Stimulated activated CD4-positive, alpha-beta T cell treated with anti-CD3 and anti-CD28 coated beads, Interleukin-15, amount 100 ng/mL, for 1 hour (primary cell): ENCODE measurements at places on chromosomes 12 and 14.

GRCh38 chr12:14938301-14938700 is at the start of gene ERP27:
ERP27 (minus strand) TSS chr12:14938537; CDS start chr12:14938508, 29 bp downstream.
- DNase-seq = no peak

GRCh38 chr12:132593521-132593920 is 16.9 kb downstream of the LRCOL1 start:
- no peak for DNase-seq

DNA sequence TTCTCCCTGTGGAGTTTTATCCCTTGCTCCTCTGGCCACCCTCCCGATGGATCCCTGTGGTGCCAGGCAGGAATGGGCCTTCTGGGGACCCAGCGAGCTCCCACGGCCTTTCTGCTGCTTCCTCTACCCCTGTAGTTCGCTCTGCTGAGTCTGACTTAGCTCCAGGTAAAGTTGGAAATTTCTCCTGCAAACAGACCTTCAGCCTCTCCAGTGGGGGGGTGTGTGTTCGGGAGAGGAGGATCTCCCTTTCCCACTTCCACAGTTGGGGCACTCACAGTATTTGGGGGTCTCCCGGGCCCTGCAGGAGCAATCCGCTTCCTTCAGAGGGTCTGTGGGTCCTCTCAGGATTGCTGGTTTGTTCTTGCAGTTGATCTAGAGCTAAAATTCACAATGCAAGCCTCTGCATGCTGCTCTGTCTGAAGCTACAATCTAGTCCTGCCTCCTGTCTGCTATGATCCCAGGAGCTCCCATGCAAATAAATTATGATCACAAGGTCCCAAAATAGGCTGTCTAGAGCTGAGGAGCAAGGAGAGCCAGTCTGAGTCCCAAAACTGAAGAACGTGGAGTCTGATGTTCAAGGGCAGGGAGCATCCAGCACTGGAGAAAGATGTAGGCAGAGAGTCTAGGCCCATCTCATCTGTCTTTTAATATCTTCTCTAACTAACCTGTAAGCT is 18.3 kb downstream of the MTRFR start:
- no peak for DNase-seq

DNA sequence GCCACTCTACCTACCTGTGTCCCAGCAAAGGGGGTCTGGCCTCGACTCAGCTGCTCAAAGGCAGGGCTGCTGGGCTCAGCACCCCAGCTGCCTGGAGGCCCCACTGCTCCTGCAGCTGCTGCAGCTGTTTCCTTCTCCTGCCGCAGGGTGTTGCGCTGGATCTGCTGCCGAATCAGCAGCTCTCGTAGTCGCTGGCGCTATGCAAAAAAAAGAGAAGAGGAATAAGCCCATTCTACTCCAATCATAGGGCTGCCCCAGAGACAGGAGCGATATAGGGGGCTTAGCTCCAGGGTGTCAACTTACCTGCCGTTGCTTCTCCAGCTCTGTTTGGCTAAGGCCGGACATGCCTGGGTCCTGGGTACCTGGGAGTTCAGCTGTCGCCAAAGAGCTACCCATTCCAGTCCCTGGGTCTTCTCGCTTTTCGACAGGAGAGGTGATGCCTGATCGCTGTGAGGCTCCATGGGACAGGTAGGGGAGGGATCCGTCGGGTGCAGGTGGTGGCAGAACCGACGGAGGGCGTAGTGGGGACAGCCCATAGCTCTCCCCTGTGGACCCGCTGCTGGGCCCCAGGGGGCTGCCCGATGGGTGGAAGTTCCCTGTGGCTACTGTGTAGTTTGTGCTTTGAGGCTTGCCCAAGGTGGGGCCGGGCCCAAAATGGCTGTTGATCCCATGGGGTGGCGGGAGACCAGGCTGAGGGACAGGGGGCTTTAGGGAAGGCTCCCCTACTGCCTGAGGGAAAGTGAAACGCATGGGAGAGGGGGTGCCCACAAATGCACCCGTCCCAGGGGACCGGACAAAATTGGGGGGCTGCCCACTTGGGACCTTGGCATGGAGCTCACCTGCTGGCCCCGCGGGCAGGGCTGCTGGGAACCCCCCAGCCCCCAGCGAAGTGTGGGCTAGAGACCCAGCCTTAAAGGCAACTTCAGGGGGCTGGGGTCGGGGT is 20.9 kb downstream of the KMT2D start:
- DNase-seq = no peak

DNA sequence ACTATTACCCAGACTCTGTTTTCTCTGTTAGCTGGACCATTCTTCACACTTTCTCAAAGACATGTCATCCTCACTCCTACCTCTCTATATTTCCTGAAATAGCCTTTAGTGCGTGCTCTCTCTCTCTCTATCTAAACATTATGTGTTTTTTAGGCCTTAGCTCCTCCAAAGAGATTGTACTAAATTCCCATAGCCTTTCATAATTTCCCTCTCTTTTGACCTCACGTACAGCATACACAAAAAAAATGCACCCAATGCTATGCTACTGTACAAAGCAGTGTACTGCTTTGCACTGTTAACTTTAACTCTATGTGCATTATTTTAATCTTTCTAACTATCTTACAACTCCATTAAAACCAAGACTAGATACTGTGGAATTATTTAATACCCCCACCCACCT is 288.4 kb downstream of the DAD1 start:
- DNase-seq = no peak

DNA sequence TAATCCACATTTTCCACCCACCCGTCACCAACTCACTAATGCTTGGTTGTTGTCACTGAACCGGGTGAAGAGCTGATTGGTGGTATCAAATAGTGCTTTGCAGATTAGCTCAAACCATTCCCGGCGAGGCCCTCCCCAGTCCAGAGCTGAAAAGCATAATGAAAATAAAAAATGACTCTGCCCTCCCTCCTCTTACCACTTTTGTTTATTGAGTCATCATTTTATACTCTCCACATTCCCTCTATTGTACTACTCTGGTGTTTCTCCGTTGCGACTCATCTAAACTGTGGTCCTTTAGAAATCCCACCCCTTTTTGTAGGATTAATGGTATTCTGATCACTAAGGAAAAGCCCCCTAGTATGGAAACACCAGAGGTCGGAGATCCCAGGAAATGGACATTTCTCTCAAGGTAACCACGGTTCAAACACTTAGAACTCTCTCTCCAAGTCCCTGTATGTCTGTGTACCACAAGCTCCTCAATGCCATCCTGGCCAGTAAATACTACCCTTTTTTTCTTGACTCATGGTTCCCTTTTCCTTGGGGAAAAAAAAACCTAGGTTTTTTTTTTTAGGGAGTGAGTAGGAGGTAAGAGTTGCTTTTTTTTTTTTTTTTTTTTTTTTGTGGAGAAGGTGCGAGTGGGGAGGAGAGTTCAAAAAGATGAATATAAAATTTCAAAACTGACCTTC is 42.0 kb downstream of the AREL1 start:
- no peak for DNase-seq

- DNase-seq = no peak
These were observed 164.1 kb upstream of the NTF3 start for GRCh38 chr12:5267603-5268423.

GRCh38 chr12:115541891-115542421 is 735.5 kb downstream of the MED13L start:
- no peak for DNase-seq

DNA sequence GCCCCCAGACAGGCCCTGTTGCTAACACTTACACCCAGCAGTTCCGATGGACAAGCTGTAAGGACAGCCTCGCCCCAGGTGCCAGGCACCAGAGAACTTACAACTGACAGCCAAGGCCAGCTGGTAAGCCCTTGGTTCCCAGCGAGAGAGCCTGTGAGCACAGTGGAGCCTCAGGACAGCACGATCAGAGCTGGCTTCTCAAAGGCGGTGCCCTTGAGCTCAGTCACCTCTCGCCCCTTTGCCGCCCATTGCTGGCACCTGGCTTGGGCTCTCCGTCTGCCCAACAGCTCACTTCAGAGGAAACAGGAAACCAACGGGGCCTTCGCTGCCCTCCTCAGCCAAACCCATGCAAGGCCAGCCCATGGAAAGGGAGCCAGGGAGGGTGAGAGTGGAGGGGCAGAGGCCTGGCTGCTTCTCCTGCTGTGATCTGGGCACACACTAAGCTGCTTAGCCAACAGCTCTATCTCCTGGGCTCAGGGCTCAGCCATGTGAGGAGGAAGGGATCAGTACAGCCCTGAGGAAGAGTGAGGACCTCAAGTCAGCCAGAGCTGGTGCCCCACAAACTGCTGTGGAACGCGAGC is 98.5 kb downstream of the SINHCAF start:
- DNase-seq = no peak

GRCh38 chr12:89936631-89937030 is 228.0 kb upstream of the ATP2B1 start:
- no peak for DNase-seq

- no peak for DNase-seq
These were observed 13.8 kb downstream of the PRICKLE1 start for GRCh38 chr12:42575717-42576116.

- DNase-seq = no peak
These were observed 29.1 kb downstream of the CCDC88C start for GRCh38 chr14:91388551-91388975.

DNA sequence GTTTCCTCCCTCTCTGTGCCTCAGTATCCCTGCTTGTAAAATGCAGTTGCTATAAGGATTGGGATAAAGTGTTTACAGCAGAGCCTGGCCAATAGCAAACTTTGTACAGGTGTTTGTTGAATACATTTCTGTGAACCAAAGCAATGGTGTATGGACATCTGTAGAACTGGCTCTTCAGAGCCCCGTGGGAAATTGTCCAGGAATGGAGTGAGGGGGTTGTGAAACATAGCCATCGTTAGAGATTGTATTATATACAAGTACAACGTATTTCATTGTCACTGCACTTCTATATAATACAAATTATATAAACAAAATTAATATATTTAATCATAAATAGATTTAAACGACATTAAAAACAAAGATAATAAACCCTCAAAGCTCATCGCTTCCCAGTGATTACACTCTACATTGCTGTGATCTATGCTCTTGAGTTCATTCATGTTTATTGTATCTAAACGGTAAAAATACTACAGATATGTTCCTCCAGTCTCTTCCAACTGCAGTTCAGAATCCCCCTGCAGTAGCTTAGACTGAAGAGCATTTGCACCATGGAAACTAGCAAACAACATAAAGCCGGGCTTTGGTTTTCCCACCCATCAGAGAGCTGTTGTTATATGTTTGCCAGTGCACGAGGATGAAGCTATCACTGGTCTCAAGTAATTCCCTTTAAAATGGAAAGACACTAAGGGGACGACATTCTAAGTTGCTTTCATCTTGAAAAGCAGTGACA is 216.7 kb downstream of the TMEM132C start:
- no peak for DNase-seq

DNA sequence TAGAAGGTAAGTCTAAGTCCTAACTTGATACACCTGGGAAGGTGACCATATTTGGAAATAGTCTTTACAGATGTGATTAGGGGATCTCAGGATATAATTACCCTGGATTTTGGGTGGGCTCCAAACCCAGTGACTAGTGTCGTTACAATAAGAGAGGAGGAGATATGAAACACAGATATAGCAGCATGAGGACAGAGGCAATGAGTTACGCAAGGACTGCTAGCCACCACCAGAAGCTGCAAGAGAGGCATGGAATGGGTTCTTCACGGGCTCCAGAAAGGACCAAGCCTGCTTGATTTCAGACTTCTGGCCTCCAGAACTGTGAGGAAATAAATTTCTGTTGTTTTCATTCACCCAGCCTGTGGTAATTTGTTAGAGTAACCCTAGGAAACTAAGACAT is 28.6 kb downstream of the FGFR1OP2 start:
- no peak for DNase-seq

GRCh38 chr12:95774311-95775045 is 16.1 kb downstream of the NTN4 start:
- no peak for DNase-seq

DNA sequence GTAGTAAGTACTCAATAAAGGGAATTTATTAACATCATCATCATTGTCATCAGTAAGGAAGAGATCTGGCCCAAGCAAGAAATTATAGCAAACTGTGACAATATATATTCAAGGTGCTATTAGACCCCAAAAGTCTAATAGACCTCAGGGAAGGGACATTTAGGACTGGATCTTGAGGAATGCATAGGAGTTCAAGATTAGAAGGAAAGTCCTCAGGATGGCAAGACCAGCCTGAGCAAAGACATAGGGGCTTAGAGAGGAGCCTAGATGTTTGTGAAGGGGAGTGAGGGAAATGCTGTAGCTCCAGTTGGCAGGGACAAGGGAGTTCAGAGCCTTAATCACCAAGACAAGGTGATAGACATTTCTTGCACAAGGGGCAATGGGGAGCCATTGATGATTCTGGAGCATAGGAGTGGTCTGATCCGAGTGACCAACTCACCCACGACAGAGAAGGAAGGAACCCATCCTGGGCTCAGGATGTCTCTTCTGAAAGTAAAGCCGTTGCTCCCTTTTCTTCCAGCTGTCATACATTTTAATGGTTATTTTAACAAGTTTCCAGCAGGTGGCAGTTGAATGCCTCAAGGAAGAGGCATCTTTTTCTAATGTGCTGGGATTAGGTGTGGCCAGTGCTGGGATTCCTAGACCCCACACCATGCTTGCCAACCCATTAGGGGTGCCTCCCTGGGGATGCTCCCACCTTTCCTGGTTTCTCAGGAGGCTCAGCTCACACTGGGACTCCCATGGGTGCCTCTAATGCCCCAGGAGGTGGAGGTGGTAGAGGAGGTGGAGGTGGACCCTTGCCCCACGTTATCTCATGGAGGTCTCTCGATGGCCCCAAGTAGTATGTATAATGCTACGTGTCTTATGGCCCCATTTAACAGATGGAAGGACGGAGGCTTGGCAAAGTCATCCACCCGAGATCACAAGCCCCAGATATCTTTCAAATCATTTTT is 37.8 kb downstream of the PHETA1 start:
- DNase-seq = no peak

DNA sequence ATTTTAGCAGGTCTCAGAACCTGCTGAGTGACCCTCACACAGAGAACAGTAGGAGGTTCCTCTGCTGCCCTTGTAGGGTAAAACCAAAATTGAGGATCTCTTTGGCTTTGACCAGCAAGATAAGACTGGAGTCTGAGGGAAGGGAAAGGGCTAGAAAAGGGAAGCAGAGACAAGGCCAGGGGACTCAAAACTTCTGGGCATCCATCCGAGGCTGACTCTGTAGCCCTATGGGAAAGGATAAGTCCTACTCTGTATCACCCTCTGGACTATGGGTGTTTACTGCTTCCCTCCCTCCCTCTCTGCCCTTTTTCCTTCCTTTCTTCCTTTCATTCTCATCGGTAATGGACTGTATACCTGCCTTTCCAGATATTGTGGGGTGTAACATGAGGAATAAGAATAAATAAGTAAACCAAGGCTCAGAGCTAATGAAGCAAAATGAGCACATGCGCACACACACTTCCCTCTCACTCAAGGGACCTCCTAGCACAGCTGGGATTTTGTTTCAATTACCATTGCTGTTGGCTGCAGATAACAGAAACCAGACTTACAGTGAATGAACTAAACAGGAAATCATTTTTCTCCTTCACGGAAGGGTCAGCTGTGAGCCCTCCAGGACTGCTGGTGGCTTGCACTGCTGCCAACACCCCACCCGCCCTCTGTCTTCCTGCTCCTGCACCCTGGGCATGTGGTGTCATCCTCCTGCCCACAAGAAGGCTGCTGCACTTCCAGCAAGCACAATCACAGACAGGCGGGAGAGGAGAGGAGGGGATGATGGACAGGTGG is 404.4 kb upstream of the CCDC196 start:
- no peak for DNase-seq
